ENCODE measurements at places on chromosomes 5 and 9.

GRCh38 chr5:157917899-157918809 is 59.2 kb upstream of the CLINT1 start:
- no peak for DNase-seq

GRCh38 chr5:100615362-100615761 is 80.2 kb downstream of the FAM174A start:
- DNase-seq, result no peak

GRCh38 chr5:52783226-52783959 is 4.3 kb upstream of the ITGA1 start:
- no peak for DNase-seq

DNA sequence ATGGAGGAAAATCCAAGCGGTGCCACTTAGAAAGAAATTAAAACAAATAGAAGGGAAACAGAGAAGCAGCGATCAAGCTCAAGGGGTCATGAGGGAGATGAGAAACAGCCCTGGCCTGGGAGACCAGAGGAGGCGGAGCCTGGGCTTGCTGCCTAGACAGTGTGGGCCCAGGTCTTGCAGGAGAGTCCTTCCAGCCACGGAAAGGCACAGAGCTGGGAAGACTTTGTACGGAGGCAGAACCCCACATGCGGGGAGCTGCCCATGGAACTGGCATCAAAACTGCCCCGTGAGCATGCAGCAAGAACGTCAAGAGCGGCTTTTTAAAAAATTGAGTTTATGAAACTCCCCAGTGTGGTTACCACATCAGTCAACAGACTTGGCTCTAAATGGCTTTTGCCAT is 119.4 kb downstream of the IRX1 start:
- no peak for DNase-seq

DNA sequence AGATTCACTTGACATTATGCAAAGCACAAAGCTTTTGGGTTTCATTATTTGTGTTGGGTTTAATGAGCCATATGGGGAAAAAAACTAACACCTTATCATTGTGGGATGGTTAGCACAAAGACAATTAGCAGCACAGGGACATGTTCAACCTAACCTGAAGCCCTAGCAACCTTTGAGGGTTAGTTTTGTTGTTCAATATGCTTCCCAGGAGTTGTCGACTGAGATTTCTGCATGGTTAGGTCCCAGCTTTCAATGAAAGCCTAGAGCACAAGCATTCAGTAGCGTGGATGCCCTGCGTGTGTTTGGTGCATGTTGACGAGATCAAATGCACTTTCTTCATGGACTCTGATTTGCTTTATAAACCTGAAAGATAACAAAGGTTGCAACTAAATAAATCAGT is 565.2 kb upstream of the TLE4 start:
- no peak for DNase-seq

- DNase-seq, result no peak
Measured at GRCh38 chr5:150073086-150073625, 13.2 kb downstream of the CSF1R start.

DNA sequence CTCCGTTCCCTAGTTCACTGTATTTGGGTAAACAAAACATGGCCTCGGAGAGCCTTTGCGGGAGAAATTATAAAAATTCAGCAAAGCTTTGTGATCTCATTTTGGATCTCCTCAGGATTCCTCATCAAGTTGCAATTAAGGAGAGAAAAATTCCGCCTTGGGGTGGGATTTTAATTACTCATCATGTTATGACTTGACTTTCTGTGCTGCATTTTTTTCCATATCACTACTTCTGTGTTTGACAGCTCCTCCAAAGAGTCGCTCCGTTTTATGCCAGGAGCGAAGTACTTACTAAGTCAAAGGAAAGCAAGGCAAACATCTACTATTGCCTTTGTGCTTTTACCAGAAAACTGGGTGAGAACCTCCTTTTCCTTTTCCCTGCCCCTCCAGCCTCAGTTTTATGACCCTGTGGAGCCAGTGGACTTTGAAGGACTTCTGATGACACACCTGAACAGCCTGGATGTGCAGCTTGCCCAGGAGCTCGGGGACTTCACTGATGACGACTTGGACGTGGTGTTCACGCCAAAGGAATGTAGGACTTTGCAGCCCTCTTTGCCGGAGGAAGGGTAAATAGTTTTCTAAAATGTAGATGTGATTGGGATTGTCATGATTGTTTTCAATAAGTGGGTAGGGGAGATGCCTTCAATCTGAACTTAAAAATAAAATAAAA is 71.5 kb downstream of the DOCK8 start:
- no peak for DNase-seq

DNA sequence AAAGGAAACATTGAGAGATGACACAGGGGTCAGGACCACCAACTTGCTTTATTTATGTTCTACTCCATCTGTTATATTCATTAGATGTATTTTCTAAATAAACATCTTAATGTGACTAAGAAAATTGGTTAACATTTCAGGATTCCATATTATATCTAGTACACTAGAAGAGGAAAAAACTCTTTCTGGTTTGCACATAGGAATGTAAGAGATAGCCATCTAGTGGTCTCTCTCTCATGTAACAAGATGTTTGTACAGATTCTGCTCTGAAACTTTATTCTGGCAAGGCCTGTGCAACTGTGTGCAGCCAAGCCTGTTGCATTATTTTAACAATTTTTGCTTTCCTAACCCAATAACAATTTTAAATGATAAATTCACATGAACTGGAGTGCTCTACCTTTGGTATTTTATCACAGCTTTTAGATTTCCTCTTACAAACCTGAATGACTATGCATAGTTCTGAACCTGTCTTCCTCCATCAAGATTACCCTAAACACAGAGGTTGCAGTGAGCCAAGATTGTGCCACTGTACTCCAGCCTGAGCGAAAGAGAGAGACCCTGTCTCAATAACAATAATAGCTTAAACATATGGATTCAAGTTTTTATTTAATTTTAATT is 148.2 kb downstream of the GIN1 start:
- DNase-seq, result no peak

DNA sequence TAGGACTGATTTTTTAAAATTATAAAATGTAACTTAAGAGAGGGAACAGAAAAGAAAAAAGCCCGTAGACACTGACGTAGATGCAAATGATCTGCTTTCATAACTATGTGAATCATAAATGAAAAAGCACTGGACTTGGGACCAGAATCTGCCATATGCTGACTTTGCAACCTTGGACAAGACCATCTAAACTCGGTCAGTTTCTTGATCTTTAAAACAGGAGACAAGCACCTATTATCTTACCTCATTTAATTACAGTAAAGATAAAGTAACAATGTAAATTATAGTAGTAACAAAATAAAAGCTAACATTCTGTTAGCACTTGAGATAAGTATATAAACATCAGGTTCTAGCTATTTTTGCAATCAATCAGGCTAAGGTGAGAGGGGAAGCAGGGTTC is 20.0 kb downstream of the FBXW2 start:
- DNase-seq, result no peak

- no peak for DNase-seq
Measured at GRCh38 chr5:56055859-56056258, 61.1 kb upstream of the IL6ST start.

DNA sequence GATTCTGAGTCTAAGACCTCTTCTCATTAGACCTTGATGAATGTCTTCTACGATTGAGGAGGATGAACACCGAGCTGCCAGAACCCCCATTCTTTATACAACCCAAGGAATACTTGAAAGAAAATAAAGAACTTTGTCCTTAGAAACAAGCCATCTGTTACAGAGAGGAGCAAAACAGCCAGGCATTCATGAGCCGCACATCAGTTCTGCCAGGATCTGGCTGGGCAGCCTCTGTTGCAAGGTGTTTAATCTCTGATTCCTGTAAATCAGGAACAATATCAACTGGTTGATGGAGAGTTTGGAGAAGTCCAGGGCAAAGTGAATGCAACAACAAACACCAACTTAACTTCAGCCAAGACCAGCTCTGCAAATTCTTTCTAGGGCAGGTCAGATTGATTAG is 165.5 kb upstream of the DMAC1 start:
- DNase-seq, result no peak

DNA sequence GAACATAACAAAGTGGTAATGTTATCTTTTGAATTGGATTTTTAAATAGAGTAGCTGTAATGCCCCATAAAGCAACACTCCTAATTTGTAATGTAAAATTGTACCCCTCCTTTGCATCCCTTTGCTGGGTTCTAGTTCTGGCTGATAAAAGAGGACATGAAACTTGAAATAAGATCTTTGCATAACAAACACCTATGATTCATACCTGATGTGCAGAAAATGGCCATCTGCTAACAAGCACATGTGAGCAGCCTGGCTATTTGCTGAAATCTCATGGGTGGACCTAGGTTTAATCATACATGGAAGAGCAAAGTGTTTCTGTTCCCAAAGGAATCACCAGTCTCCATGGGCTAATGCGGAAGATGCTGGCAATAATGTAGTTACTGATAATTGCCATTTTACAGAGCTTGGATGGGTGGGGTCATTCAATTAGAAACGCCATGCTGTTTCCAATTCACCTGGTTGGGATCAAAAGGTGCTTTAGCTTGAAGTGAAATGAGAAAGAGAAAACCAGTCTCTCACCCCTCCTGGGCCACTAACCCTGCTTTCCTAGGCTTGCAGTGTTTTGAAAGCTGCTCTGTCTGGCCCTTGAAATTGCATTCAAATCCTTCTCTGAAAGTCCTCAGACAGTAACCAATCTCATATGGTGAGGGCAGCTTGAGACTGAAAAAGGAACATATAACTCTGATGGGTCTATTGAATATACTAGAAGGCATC is 585.1 kb downstream of the TLE4 start:
- no peak for DNase-seq

GRCh38 chr9:89814340-89815040 is 209.7 kb downstream of the GADD45G start:
- no peak for DNase-seq

DNA sequence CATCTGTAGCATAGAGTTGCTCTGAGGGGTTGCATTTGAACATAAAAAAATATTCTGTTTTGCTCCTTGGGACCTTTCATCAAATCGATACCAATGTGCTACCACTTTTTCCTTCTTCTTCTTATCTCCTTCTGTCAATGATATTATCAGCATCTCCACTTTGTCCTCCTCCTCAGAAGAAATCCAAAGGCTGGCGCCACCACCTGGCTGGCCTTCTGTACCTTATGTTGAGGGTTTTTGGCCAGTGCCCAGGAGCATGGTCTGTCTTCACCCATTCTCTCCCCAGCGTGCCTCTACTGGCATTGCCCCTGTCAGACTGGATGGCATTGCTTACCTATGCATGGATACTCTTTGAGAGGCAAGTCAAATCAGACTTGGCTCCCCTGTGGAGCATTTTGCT is 167.2 kb downstream of the CFAP90 start:
- DNase-seq, result no peak

DNA sequence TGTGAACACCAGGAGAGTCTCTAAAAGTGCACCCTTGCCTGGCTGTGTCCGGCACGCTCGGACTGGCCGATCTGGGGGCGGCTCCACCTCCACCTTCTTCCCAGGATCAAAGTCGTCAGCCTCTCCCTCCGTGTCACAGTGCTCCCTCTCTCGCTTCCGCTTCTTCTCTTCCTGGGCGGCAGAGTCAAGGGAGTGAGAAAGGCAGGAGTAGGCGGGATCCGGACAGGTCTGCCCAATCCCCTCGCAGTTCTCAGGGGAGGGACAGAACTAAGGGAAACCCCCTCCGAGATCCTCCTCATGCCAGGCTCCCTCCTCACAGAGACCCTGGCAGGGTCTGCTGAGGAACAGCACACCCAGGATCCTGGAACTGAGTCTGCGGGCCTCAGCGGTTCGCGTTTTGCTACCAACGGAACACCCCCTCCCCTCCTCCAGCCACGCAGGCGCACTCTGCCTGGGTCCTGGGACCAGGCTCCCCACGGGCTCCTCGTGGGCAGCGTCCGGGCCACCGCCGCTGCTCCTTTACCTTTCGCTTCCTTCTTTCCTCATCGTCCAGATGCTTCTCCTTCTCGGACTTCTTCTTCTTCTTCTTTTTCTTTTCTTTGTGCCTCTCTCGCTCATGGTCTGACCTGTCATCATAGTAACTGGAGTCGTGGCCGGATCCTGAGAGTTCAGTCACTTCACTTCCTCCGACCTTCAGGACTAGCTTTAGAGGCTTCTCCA is 1.3 kb downstream of the BRD9 start:
- DNase-seq, result no peak

DNA sequence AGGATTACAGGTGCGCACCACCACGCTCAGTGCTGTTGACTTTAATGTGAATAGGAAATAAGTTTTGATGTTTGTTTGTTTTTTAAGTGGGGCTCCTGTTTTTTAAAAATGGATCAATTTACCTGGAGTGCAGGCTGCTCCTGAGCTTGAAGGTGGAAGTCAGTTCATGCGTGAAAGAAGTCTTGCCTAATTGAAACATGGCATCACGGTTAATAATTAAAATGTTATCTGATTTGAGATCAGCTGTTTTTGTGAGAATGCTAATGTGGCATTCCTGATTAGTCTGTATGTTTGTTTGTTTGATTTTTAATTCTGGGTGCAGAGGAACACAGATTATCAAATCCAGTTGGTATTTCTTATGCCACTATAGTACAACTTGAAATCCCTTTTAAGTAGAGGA is 6.5 kb downstream of the SFXN1 start:
- DNase-seq, result no peak

DNA sequence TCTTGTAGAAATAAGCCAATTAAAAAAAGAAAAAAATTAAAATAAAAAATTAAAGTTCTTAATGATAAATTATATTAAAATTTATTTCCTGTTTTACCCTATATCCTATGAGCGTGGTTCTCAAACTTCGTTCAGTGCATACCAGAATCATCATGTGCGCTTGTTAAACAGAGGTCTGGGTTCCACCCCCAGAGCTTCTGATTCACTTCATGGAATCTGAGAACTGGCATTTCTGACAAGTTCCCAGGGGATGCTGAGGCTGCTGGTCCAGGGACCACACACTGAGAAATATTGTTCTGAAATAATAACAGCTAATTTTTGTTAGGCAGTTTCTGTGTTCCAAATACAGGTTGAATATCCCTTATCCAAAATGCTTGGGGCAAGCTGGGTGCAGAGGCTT is 79.3 kb downstream of the TMC1 start:
- DNase-seq, result no peak

DNA sequence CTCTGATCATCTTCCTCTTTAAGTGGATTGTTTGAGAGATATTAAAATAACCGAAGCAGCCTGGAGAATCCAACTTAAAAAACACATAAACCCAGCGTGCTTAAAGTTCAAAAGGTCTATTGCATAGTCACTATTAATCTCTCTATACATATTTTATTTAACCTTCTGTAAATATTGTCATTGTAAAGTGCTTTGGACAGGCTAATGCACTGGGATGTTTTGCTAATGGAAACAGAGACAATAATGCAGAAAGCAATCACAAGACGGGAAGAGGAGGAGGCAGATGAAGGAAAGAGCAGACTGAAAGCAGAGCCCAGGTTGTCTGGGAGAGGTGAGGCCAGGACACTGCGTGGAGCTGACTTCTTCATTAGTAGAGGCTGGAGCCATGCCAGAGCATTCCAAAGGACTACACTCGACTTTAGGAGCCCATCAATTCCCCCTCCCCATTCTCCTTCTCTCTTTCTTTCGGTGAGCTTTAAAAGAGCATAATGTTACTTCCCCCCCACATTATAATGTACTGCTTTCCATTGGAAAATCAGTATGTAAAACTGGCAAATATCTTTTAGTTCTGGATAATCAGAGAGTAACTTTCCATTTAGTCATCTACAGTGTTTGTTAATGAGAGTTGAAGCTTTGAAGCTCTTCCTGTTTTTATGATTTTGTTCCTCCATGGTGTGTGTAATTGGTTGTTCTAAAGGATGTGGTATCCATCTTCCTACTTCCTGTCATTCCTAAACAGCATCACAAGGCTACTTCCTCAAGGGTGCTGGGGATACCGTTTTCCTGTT is 307.3 kb upstream of the MPDZ start:
- no peak for DNase-seq

GRCh38 chr5:94815313-94816039 is 197.0 kb downstream of the SLF1 start:
- no peak for DNase-seq

- DNase-seq, result no peak
Measured at GRCh38 chr9:92727716-92728700, 36.6 kb downstream of the BICD2 start.

Data from activated CD8-positive, alpha-beta memory T cell treated with anti-CD3 and anti-CD28 coated beads for 1 hour (primary cell).